ENCODE measurements at places on chromosomes 11 and 22.

GRCh38 chr22:49827853-49828598 is at the start of gene BRD1:
Gene BRD1 (minus strand): TSS chr22:49827873. CDS start chr22:49824317, 3,556 bp downstream.
- DNase-seq: peak; percentile 54

GRCh38 chr11:123439616-123440015 is 9.5 kb downstream of the GRAMD1B start:
- no peak for DNase-seq

GRCh38 chr22:31305194-31305593 is 12.9 kb upstream of the PIK3IP1 start:
- no peak for DNase-seq

- DNase-seq: no peak
These were observed 9.4 kb downstream of the GALNT18 start for GRCh38 chr11:11612439-11612838.

DNA sequence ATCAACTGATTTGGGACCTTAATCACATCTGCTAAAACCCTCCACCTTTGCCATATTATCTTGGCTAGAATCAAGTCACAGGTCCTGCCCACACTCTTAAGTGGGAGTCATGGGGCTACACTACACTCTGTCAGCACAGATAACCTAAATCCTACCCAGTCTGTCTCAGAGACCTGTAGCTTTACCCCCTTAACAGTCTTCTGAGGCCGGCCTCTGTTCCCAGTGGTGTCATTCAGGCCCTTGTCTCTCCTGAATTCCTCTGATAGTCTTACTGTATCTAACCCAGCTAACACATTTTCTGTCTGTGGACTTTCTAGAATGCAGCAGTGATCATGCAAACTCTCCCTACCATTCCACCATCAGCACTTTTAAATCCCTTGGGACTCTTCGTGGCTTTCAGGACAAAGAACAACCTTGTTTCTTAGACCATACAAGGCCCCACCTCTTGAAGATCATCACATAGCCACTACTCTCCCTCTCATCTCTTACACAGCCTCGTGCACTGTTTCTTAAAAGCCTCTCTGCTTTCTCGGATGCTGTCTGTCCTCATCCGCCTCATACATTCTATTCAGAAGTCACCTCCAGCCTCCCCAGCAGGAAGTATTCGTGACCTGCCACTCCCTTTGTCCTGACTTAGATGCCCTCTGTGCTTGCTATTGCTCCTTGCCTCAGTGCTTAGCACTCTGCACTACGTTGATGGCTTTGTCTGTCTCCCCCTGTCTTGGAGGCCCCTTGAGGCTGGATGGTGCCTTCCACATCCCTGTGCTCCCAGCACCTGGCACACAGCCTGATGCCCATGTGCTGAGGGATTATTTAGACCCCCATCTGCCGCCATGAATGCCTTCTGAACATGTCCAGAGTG is 57.9 kb downstream of the PANX1 start:
- DNase-seq: no peak

- DNase-seq: no peak
These were observed 130.1 kb upstream of the SYN3 start for GRCh38 chr22:33188326-33188725.

- DNase-seq: no peak
These were observed 14.9 kb downstream of the USP47 start for GRCh38 chr11:11856638-11857037.

DNA sequence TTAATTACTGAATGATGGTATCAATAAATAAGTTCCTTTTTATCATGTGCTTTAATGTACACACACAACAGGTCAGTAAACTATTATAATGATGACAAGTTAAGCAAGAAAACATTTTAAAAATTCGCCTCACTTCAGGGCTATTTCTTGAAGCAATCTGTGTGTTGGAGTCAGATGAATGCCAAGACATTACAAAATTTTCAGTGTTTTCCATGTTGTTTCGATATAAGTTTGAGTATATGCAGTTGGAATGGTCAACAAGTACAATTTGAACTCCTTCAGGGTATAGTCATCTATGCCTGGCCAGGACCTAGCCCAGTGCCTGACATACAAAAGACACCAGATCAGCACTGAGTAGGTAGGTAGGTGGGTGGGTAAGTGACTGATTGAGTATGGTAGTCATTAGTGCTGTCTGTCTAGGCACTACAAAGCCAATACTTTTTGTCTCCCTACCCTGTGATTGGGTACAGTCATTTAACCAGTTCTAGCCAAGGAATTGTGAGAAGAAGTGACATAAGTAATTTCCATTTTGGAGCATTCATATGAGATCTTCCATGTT is 7.5 kb downstream of the PRCP start:
- DNase-seq: no peak

DNA sequence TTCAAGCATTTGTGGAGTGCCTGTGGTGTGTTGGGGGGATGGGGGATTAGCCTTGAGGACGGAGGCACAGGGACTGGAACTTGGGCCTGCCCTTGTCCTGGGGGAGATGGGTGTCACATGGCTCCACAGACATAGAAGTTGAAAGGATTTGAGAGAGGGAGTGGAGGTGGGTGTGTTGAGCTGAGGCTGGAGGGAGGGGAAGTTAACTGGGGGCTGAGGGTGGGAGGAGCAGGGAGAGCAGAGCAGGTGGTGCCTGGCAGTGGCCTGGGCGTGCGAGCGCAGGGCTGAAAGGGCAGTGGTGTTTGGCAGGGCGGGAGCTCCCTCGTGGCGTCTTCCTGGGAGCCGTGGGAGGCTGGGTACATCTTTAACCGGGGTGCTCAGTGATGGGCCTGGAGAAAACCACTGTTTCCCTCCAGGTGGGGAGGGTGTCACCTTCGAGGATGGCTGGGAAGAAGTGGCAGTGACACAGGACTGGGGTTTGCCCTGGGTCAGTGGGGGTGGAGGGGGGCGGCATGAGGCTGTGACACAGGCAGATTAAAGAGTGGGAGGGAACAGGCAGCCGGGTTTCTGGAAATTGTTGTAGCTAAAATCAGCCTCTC is 45.5 kb downstream of the AP2A2 start:
- DNase-seq: no peak

- DNase-seq: no peak
These were observed 15.0 kb downstream of the ROBO3 start for GRCh38 chr11:124880290-124880611.

DNA sequence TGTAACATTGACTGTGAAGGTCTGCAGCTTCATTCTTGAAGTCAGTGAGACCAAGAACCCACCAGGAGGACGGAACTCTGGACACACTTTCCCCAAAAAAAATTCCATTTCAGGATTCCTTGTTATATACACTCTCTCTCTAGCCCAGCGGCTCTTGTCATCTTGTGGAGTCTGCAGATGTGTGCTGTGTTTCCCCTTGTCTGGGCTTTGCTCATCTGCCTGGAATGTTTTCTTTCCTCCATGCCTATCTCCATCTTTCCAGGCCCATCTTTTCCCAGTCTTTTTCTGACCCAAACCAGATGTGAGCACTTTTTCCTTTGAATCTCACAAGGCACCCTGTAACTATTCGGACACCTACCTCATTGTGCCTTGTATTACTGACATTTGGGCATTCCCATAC is 5.1 kb upstream of the DRG1 start:
- DNase-seq: no peak

DNA sequence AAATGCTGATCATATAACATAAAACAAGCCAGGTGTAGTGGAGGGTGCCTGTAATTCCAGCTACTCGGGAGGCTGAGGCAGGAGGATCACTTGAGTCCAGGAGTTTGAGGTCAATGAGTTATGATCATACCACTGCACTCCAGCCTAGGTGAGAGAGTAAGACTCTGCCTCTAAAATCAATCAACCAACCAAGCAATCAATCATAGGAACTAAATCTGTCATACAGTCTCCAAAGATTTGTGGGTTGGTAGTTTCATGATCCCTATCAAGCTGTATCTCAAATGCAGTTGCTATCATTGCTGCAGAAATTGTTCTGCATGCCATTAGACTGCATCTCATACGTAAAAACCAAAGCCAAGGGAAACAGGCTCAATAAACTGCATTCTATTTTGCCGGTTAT is 33.1 kb downstream of the NARS2 start:
- DNase-seq: no peak

GRCh38 chr11:69808667-69809086 is 10.5 kb downstream of the FGF3 start:
- no peak for DNase-seq

DNA sequence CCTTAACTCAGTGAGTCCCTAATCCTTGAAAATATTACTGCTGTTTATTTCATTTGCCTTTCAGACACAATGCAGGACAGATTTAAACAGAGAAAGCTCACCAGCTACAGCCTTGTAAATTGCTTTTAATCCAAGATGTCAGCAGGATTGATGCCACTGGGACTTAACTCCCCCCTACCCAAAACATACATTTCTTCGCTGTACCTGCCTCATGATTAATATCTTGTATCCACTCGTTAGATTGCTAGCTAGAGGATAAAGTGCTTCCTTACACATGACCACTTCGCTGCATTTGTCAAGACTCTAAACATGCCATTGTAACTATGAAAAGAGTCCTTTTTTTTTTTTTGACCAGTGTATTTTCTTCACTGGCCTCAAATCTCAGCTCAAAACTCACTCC is 182.7 kb upstream of the MTMR2 start:
- no peak for DNase-seq

- DNase-seq: no peak
These were observed 7.5 kb downstream of the SUSD2 start for GRCh38 chr22:24188705-24189248.

- no peak for DNase-seq
These were observed 32.2 kb downstream of the C2CD3 start for GRCh38 chr11:74138572-74138971.

DNA sequence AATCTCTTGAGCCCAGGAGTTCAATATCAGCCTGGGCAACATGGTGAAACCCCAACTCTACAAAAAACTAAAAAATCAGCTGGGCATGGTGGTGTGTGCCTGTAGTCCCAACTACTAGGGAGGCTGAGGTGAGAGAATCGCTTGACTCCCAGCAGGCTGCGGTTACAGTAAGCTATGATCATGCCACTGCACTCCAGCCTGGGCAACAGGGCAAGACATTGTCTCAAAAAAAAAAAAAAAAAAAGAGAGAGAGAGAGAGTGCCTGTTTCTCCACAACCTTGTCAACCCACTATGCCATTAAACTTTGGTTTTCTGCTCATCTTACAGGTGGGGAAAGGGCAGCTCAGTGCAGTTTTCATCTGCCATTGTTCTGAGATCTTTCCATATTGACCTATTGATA is 5.1 kb downstream of the FOLR3 start:
- no peak for DNase-seq

GRCh38 chr22:40594924-40595323 is 41.6 kb downstream of the MRTFA start:
- DNase-seq: no peak

- no peak for DNase-seq
These were observed 516.8 kb upstream of the FAT3 start for GRCh38 chr11:91707652-91708482.

GRCh38 chr11:5243816-5244180 is 5.9 kb downstream of the HBG1 start:
- no peak for DNase-seq

GRCh38 chr11:30360741-30361140 is 37.8 kb downstream of the ARL14EP start:
- no peak for DNase-seq

DNA sequence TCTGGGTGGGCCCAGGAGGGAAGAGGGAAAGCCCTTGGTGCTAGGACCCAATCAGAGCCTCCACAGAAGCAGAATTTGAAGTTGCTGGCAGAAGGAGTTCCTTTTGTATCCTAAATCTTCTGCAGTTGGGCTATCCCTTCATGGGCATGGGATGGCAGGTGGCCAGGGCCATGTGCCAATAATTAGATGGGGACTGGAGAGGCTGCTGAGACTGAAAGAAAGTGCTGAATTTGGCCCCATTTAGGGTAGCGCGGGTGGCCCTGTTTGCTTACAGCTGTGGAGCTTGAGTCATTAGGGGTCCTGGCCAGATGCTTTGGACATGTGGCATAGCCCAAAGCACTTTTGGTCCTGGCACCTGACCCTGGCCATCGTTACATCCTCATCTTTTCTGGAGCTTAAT is 27.1 kb downstream of the PARVA start:
- no peak for DNase-seq

- DNase-seq: no peak
These were observed 2.7 kb upstream of the CPT1A start for GRCh38 chr11:68844376-68844775.

DNA sequence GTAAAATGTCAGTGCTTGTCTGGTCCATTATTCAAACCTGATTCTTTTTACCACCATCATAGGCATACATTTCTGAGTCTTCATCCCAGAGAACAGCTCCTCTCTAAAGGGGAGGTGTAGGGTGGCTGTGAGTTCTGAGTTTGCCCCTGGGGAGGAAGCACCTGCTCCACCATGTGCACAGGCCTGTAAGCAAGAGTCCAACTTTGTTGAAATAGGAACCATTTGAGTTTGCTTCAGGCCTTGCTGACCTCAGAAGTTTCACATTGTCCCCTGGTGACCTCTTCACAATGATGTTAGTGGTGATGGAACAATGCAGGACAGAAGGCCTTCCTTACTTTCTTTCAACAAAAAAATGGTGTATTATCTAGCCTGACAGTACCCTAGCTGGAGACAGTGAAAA is 54.6 kb upstream of the TOP3B start:
- no peak for DNase-seq

- DNase-seq: no peak
These were observed 117.6 kb downstream of the DSCAML1 start for GRCh38 chr11:117679461-117679860.

GRCh38 chr11:95093548-95093947 is 3.9 kb downstream of the ENDOD1 start:
- no peak for DNase-seq

- DNase-seq: no peak
These were observed 13.2 kb upstream of the PHLDA2 start for GRCh38 chr11:2942447-2942846.

DNA sequence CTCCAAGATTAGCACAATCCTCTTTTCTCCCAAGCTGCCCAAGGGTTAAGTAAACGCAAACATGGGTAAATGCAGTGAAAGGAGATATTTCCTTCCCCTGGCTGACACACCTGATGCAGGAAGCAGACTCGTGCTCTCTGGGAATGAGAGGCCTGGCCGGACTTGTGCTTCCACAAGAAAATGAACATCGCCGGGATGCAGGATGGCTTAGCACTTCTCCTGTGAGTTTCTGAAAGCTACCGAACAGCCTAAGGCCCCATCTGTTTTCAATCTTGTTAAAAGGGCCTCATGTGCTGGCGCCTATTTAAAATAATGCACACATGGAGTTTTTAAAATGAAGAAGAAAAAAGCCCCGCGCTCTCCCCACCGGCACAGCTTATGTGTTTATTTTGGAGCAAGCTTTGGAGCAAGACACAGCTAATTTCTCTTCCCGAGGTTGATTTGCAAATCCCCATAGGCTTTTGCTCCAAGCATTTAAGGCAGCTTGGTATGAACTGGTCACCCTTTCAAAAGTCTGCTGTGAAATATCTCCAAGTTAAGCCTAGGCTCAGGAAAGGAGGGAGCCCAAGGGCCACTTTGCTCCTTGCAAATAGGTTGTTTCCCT is 100.9 kb downstream of the SYN3 start:
- no peak for DNase-seq

- DNase-seq: no peak
These were observed 102.8 kb upstream of the HSD17B12 start for GRCh38 chr11:43577566-43578264.

DNA sequence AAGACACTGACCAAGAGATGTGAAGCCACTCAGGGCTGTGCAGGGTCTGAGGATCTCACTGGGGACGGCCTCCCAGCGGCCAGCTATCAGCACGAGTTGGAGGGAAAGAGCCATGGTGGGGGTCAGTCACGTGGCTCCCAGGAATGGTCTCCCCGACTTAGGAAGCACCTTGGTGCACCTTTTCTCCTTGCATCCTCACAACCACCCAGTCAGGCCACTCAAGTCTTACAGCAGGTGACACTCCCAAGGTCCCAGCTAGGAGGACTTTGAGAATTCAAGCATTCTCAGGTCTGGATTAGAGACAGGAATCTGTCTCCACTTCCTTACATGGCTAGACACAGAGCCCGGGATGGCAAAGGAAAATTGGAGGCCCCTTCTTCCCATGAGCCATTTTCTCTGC is 2.7 kb downstream of the RNASEH2C start:
- no peak for DNase-seq

Data from activated T-helper 1 cell treated with anti-CD3 and anti-CD28 coated beads, Interleukin-12 subunit alpha, Interleukin-12 subunit beta, Interleukin-2, Interleukin-4 antibody, amounts not matched to agents 30 ng/mL and 10 ng/mL and 1 ng/mL, durations not matched to agents 14 hours and 24 hours and 36 hours (primary cell).